Activated T-helper 9 cell treated with anti-CD3 and anti-CD28 coated beads, Interleukin-2, amount 50 U/mL, for 16 hours (primary cell): ENCODE measurements at places on chromosomes 6 and 20.

DNA sequence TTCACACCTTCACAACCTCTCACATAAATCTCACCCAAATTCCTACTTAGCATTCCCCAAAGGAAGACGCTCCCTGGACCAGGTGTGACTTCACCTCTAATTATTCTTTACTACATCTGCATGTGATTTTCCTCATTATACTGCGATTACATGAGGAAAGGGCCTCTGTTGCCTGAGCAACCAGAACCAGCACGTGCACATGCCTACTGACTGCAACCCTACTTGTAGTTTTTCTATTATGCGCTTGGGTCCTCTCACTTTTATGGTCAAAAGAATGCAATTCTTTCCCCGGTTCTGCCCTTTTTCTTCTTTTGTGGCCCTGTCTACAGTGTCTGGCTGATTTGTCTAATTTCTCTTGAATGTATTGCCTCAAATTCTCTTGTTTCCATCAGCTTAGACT lies 20.4 kb upstream of the ANKEF1 start:
- DNase-seq, result no peak

DNA sequence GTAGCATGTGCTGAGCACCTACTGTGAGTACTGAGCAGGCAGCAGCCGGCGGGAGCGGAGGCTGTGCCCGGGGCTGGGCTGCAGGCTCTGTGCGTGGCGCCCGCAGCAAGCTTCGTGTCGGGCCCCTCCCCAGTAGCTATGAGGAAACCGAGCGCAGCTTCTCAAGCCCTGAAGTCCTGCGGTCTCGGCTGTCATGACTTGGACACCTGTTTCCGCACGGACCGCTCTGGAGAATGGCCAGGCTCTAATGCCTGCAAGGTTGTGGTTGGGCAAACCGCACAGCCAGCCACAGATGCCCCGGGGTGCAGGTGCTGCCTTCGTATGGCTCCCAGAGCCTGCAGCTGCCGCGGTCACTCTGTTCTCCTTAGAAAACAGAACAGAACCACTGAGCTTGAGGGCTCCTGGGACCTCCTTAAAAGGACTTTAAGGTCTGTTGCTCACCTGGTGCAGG lies 33.7 kb downstream of the PYGB start:
- DNase-seq, result no peak

- no peak for DNase-seq
These were observed 1.4 kb downstream of the PLCB4 start for GRCh38 chr20:9070304-9070703.

GRCh38 chr20:5840411-5841002 lies 90.3 kb downstream of the SHLD1 start:
- DNase-seq, result no peak

- DNase-seq, result no peak
These were observed 107.6 kb downstream of the SLC24A3 start for GRCh38 chr20:19320005-19320404.

- no peak for DNase-seq
These were observed 1.2 kb downstream of the NCOA5 start for GRCh38 chr20:46088409-46089166.

- no peak for DNase-seq
These were observed 142.9 kb upstream of the OLIG3 start for GRCh38 chr6:137637121-137637520.

DNA sequence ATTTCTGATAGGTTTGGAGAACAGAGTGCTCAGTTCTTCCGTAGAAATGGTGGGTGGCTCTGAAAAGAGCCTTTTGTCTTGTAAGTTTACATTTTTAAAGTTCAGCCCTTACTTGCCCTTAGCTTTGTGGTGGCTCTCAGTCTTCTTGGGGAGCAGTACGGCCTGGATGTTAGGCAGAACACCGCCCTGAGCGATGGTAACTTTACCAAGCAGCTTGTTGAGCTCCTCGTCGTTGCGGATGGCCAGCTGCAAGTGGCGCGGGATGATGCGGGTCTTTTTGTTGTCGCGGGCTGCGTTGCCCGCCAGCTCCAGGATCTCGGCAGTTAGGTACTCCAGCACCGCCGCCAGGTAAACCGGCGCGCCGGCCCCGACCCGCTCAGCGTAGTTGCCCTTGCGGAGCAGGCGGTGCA lies 19.5 kb downstream of the OR2B2 start:
- DNase-seq, result no peak

DNA sequence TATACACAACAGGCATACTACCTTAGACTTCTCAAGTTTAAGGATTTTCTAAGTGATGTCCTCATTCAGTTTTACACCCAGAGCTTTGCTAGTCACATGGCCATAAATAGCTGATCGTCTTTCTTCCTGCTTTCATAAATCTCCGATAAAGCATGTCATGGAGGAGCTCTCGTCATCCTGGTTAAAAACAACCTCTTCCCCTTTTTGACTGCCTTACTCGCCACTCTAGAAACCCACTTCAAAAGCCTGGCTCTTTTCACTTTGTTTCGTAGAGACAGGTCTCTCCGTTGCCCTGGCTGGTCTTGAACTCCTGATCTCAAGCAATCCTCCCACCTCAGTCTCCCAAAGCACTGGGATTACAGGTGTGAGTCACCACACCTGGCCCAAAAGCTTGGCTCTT lies 67.0 kb upstream of the SMIM29 start:
- no peak for DNase-seq
